ENCODE measurements at places on chromosomes 6 and 20. TPM values are rescaled to one million over a fixed set of nuclear protein-coding genes. Genes with fewer than 3 reads are reported as not detected.

The BAG2 gene
- total RNA-seq = 32.8 TPM

The PLEKHG1 gene
- total RNA-seq = 1.7 TPM

The SLC13A3 gene
- 1.6 TPM for total RNA-seq

The MRAP2 gene
- not detected for total RNA-seq

The KCNB1 gene
- not detected for total RNA-seq

DNA sequence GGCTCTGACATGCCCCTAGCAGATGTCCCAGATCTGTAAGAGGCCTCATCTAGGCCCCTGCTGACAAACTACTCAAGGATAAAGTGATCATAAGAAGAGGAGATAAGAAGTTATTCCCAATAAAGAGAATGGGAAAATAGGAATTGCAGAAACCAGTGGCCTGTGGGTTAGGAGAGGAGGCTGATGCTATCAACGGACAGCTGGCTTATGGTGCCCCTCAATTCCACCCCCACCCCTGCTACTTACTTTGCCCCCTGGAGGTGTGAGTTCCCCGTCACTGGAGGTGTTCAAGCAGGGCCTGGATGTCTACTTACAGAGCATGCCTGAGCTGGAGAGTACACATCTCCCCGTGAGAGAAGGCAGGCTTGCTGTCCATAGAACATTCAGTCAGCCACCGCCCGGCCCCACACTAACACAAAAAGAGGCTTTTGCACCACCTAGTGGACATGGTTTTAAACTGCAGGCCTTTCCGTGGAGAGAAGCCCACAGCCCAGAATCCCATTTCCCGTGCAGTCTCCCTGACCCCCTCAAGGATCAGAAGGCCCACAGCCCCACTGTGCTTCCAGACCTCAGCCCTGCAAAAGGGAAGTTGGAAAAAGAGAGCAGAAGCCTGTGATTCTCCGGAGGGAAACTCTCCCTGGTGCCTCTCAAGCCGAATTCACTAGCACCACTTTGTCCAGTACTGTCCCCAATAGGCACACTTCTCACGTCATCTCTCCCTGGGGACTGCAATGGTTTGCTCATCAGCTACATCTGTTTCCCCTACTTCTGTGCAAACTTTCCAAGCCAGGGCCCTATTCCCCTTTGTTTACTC is 23.8 kb upstream of the BNIP5 start:
- peak; percentile 79 for DNase-seq

DNA sequence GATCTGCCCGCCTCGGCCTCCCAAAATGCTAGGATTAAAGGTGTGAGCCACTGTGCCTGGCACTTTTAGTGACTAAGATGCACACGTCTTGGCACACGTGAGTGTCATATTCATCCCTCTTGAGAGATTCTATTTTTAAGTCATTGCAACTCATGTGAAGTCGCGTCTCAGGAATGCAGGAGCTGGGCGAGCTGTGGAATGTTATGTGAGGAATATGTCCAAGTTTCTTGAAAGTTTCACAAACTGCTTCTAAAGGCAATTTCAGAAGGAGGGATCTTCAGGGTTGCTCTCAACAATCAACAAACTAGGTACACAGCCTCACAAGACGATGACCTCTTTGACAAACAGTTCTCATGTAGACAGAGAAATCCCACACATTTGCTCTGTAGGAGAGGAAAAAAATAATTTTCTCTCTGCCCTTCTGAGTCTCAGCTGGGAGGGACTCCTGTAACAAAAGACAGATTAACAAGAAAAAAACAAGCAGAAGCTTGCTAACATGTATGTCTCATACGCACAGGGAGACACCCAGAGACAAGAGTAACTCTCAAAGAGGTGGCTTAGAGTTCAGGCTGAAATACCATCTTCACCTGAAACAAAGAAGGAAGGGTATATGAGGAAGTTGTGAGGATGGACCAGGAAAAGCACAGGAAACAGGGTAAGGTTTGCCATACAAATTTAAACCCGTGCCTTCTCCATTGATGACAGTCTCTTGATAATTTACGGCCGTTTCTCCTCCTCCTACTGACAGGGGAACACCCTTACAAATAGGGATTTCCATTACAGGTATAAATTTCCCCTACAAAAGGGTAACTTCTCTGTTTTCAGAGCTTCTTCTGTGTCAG is 45.3 kb upstream of the FAM50B start:
- DNase-seq = peak; percentile 91

DNA sequence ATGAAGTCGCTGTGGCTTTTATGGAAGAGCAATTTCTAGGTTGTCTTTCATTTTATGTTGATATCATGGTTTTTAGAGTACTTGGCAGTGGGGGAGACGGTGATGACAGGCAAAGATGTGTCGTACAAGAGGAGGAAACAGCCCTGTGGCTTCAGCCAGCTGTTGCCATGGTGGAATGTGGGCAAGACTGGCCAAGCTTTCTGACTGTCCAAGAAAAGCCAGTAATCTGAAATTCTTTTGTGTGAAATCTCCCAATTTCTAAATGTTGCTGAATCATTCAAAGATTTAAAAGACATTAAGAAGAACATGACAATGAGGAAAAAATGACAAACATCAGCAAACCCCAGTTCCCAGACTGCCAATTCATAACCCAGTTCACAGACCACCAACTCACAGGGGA is 23.1 kb downstream of the PFDN4 start:
- DNase-seq = no peak

- DNase-seq = no peak
These were observed 136.0 kb upstream of the CNR1 start for GRCh38 chr6:88301888-88302768.

GRCh38 chr20:10579942-10580341 is 93.9 kb downstream of the JAG1 start:
- DNase-seq = no peak

GRCh38 chr20:17295151-17295726 is 68.4 kb downstream of the PCSK2 start:
- no peak for DNase-seq

GRCh38 chr6:167968091-167968490 is 29.4 kb upstream of the KIF25 start:
- peak; percentile 7 for DNase-seq
